Coronary artery (tissue), 2 donors: ENCODE measurements at places on chromosomes 5 and 9.

DNA sequence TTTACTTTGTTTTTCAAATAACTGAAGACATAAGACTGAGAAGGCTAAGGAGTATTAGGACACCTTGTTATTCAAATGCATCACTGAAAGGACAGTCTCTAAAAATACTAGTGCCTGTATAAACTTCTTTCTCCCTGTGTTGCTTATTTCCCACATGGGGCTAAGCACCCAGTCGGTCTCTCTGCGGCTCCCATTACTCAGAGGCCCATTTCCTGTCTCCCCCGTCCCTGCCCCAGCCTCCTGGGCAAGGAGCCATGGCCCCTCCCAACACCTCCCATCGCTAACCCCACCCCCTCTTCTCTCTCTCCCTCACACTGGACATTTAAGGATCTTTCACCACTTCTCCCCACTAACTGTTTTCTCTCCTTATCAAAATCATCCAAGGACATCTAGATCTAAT, 81.9 kb downstream of the EBF1 start:
- no peak for DNase-seq

DNA sequence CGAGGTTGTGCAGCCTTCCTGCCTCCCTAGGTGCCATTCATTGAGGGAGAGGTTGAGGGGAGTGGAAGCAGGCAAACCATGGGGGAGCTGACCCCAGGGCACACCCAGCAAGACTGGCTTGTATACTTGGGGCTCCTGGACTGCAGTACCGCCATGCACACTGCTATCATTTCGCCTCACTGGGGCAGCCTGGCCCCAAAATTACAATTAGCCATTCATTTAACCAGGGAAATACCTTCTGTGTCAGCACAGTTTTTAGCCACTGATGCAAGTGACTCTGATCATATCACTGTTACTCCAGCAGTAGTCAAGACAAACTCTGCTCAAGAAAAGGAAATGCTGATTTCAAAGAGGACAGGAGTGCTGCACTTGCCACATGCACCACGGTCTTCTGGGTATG, 109.7 kb downstream of the TRIO start:
- no peak for DNase-seq

GRCh38 chr5:139636207-139636792, 11.8 kb upstream of the CXXC5 start:
- DNase-seq = peak; percentile 73

DNA sequence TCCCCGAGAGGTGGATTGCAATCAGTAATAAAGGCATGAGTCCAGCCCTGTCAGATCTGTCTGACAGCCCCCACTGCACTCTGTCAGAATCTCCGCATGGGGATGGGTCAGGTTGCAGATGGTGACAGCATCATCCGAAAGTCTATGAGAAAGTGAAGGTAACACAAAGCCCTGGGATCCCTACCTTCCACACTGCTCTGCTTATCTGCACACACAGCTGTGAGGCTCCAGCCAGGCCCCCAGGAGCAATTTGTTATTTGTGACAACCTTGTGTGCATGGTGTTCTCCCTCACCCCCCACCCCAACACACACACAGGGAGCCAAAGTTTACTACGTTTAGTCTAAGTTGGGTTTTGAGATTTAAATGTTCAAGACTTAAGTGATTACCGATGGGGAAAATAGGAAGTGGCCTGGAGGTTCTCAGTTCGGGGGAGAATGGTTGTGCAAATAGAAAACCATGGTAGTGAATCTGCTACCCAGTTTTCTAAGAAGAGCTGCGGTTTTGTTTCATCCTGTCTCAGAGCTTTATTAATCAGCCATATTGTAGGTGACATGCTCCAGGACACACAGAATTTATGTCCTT, 92.7 kb downstream of the SV2C start:
- no peak for DNase-seq

GRCh38 chr9:2229109-2229721, 214.1 kb downstream of the SMARCA2 start:
- no peak for DNase-seq

- DNase-seq = no peak
These were observed 1.3 kb downstream of the CD74 start for GRCh38 chr5:150411245-150411979.

GRCh38 chr5:172370648-172371545, 83.4 kb downstream of the SH3PXD2B start:
- DNase-seq = no peak

GRCh38 chr5:128254789-128255188, 171.2 kb downstream of the SLC12A2 start:
- no peak for DNase-seq

DNA sequence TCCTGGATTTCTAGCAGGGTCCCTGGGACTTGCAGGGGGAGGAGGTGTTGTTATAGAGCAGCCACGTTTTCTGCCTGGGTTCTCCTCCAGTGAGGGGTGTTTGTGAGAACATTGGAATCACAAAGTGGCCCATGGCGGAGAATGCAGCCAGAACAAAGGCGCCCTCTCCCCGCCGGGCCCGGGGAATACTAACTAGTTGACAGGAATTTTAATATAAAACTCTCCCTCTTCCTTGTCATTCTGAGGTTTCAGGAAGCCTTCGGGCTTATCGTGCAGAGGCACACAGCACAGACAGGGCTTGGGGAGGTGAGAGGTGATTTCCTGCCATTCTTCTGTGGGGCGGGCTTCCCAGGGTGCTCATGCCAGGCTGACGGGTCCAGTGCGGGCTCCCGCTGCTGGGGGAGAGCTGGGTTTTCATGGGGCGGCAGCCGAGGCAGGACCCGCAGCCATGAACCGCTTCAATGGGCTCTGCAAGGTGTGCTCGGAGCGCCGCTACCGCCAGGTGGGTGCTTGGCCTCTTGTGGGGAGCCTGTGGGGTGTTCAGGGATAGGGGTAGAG, 37.7 kb downstream of the RGS3 start:
- DNase-seq = no peak

DNA sequence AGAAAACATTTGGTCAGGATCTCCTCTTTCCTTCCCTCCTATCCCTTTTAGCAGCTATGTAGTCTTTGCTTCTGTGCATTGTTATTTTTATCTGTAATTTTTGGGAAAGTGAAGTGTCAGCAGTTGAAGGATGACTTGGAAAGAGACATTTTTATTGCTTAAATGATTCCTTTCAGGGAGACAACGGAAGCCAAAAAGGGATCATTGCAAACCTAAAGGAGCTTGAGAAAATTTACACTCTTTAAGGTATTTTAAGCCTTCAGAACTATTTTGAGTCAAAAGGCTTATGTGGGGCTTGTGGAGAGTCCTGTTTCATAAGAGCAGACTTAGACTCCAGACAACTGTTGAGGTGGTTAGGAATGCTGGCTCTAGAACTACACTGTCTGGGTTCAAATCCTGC, 281.6 kb downstream of the KIF4B start:
- DNase-seq = no peak

DNA sequence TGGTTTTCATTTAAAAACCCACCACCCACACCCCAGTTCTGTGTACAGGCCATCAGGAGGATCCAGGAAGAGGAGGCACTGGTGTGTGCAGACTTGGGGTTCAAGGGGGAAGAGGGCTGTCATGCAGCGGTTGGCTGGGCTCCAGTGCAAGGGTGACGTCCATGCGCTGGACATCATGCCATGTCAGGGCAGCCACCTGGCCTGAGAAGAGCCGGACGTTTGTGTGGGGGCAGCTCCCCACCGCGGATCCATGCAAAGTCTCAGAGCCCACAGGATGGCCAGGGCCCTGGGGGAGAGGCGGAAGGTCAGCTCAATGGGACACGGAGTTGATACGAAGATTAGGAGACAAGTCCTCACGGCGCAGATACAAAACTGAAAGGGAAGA, 11.1 kb downstream of the BRD9 start:
- no peak for DNase-seq

GRCh38 chr9:101508211-101508610, 25.4 kb upstream of the RNF20 start:
- no peak for DNase-seq
